ENCODE measurements at places on chromosomes 6 and 20.

DNA sequence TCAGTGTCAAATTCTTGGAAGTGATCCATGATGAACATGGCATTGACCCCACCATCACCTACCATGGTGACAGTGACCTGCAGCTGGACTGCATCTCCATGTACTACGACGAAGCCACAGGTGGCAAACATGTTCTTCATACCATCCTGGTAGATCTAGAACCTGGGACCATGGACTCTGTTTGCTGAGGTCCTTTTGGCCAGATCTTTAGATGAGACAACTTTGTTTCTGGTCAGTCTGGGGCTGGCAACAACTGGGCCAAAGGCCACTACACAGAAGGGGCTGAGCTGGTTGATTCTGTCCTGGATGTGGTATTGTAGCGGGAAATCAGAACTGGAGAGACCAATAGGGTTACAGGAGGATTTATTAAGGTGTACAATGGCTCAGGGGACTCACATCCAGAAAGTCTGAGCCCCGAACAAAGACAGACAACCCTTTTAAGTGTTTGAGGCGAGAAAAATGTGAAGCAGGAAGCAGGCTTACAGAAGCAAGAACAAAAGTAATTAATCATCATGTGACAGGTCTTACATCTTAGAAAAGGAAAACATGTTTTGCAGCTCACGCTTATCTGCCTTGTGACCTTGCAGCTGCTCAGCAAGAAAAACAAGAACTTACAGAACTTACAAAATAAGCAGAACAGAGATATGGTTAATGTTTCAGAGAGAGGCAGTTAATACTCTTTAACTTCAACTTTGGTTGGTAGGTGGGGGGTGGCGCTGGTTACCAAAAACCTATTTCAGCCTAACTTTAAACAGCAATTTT lies 58.8 kb upstream of the MOCS1 start:
- no peak for DNase-seq

- no peak for DNase-seq
Measured at GRCh38 chr6:108133594-108134179, 32.1 kb upstream of the NR2E1 start.

GRCh38 chr6:36886950-36887618 lies 1.3 kb downstream of the C6orf89 start:
- DNase-seq, result no peak

- peak; percentile 73 for DNase-seq
Measured at GRCh38 chr20:46174469-46175126, 56.5 kb downstream of the CD40 start.

DNA sequence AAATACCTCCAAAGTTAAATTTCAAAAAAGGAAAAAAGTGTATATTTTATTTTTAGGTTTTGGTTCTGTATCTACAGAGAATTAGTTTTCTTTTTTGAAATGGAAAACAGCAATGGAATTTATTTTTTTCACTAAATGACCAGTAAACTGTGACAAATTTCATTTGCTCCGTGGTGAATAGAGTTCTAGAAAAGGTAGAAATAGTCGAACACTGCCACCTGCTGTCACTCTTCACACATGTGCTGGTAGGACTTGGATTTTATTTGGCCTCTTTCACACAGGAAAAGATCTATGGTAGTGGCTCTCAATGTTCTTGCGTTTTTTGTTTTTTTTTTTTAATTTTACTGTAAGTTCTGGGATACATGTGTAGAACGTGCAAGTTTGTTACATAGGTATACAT lies 312.5 kb downstream of the EYA4 start:
- no peak for DNase-seq

- peak; percentile 30 for DNase-seq
Measured at GRCh38 chr6:42279144-42279781, 61.6 kb upstream of the MRPS10 start.

- no peak for DNase-seq
Measured at GRCh38 chr6:166667796-166668610, 41.0 kb upstream of the RPS6KA2 start.

GRCh38 chr20:35021831-35022230 lies 66.2 kb downstream of the MYH7B start:
- DNase-seq, result no peak

GRCh38 chr6:89007209-89008000 lies 44.0 kb upstream of the RNGTT start:
- no peak for DNase-seq
